ENCODE measurements at places on chromosomes 16 and 17.

DNA sequence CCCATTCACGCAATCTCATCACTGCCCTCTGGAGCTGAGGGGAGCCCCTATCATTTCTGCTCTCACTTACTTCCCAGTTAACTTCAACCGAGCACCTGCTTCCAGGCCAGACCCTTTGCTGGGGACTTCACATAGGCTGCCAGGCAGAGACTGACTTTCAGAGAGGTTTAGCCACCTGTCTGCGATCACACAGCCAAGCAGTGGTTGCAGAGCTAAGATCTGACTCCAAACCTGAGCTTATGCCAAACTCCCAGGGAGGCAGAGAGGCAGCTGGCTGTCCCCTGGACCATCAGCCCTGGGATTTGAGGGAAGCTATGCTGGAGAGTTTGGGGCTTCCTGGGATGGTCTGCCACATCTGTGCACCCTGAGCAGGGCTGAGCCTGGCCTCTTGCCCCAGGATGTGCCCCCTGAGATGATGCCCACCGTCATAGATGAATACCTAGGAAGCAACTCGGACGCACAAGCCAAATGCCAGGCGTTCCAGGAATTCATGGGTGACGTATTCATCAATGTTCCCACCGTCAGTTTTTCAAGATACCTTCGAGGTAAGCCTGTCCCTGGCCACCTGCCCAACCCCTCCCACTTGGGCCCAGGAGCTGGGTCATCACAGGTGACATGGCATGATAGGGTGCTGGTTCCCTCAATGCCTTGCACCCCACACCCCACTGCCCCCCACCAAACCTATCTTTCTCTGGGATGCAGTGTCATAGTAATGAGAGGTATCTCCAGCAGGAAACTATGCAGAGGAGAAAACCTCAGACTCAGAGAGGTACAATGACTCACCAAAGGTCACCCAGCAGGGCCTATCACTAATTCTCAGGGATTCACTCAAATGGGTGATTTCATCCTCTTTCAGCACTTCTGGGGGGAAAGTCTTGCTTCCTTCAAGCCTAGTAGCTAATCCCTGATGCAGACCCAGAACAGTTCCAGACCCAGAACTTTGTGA is 10.0 kb downstream of the CES3 start:
- DNase-seq, result no peak

DNA sequence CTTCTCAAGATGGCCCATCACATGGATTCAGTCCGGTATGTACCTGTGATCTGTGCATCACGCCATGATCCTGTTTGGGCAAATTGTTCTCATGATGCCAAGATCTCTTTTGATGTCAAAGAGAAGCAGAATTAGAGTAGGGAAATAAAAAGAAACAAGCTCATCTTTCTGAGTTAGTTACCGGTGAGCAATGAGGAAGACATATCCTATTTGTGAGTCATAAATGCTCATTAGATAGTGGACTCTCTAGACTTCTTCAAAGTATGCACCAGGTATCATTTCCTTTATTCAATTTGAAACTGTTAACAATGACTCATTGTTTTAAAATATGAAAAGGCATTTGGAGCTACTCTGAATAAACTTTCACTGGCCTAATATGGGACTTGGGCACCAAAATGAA is 8.0 kb upstream of the KRTAP4-12 start:
- DNase-seq, result peak; percentile 67

GRCh38 chr16:55700961-55701360 is 45.2 kb downstream of the SLC6A2 start:
- peak; percentile 28 for DNase-seq

GRCh38 chr17:15364615-15365014 is 23.2 kb upstream of the TEKT3 start:
- no peak for DNase-seq

DNA sequence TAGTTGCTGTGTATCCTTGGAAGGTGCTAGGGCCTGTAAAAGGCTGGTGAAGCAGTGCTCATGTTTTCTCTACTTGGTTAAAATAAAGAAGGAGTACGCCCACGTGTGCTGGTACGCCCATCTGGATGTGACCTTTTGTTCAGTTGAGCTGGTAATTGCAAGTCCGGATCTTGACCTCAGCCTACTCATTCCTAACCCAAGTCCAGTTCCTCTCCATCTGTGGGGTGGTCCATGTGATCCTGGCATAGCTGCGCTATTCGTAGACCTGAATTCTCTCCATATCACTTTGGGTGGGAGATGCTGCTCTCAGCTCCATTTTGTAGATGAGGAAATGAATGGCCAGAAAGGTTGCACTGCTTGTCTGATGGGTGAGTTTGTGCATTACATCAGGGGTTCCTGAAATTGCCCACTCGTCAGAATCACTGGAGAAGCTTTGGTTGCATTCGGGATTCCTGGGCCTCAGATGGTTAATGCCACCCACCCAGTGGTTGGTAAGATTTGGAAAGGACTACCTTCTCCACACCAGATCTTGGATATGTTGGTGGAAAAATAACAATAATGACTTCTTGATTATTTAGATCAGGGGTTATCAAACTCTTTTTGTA is 328.8 kb downstream of the CPPED1 start:
- DNase-seq, result no peak

DNA sequence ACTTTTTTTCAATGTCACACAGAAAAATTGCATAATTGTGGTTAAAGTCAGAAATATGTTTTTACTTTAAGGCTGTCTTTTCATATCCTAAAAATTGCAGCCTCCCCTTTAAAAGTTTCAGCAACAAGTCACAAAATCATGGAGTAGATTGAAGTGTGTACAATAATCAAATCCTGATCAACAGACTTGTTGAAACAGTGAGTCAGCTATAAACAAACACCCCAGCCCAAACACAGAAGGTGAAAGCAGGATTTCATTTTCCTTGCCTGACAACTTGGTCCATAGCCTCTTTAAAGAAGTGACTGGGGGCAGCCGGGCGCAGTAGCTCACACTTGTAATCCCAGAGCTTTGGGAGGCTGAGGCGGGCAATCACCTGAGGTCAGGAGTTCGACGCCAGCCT is 59.9 kb downstream of the WNT3 start:
- DNase-seq, result no peak

DNA sequence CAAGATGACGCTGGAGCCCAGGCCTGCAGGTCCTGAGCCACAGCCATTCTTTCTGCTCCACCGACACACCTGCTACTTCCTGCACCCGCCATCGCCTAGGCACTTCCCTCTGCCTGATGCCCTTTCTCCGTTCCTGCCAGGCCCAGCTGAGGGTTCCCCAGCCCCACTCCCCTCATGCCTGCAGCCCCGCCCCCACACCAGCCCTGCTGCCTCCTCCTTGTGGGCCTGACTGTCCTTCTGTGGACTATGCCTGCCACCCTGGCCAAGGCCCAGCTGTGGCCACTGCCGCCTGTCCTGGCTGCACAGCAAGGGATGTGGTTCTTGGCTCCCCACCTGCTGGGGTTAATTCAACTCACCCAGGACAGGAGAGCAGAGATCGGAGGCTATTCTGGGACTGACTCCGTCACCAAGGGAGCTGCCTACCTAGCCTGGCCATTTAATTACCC is 7.5 kb downstream of the NATD1 start:
- DNase-seq, result no peak
